ENCODE measurements at places on chromosomes 3 and 15.

DNA sequence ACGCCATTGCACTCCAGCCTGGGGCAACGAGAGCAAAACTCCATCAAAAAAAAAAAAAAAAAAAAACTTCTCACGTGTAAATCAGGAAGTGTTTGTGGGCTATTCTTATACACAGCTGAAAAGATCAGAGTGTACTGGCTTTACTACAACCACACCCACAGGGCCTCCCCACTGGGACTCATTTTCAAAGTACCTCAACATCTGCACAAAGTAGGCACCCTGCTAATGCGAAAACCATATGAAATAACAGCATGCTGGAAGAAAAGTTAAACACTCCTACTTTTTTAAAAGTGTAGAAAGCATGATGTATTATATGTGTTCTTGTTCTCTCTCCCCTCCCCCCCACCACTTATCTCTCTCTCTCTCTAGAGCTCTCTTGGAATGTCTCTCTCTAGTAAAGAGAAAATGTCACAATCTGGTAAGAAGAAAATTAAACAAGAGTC is 11.1 kb downstream of the UACA start:
- no peak for DNase-seq

- no peak for DNase-seq
These were observed 631.5 kb downstream of the PYDC2 start for GRCh38 chr3:192092388-192093005.

- no peak for DNase-seq
These were observed 3.6 kb downstream of the CTNNB1 start for GRCh38 chr3:41202834-41203345.

DNA sequence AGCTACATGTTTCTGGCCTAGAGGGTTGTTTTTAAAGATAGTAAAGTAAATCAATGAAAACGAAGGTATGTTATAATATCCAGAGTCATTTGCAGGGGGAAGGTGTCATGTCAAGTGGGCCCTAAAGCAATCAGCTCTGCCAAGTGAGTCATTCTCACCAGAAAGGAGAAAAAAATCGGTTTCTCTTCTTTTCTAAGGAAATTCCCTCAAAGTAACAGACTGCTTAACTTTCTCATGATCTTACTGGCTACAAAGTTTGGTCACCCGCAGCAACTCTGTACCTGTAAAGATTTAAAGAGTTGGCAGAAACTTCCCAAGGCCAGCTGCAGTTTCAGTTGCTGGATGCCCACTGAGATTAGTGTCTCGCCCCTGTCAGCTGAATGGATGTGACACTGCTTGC is 5.5 kb upstream of the FSIP1 start:
- DNase-seq: no peak

DNA sequence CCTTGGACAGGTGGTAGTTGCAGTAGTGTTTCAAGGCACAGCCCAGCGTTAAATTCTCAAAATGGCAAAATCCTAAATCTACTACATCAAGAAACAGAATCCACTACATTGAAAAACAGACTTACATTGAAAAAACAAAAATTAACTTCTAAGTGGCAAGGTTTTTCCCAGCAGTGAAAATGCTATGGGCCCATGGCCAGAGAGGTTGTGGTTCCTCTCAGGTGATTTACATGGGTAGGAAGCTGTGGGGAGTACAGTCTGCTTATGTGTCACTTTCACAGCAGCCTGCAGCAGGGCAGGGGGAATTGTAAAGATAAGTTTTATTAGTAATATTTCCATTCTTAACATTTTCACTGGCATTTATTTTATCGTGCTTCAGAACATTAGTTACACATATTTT is 24.9 kb downstream of the TTC14 start:
- DNase-seq: no peak

DNA sequence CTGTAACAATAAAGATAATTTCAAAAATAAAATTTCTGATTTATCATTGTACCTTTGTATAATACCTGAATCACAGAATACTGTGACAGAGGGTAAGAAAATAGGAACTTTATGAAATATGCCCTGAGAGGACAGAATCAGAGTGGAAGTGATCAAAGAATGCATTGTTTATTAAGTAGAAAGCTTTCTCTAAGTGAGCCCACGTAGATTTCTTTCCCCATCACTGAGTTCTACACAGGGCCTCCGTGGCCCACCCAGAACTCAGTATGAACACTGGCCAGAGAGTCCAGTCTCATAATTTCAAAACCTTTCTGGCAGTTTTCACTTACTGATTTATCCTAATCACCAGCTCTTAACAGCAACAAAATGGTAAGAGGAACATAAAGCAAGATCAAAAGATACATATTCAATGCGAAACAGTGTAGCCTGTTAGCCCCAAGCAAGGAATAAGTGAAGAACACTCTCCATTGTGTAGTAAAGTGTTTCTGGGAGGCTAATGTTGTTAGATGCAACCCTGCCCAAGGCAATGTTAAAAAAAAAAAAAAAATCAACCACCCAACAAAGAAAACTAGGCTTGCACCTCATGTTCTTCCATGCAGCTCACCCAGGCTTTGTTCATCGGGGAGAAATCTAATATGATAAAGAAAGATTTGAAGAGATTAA is 341.3 kb downstream of the LSAMP start:
- no peak for DNase-seq

GRCh38 chr3:192904632-192905289 is 12.9 kb downstream of the MB21D2 start:
- no peak for DNase-seq

GRCh38 chr3:145735631-145736030 is 425.4 kb downstream of the PLOD2 start:
- DNase-seq: no peak
